ENCODE measurements at places on chromosomes 5 and 9. TPM values are rescaled to one million over a fixed set of nuclear protein-coding genes. Genes with fewer than 3 reads are reported as not detected.

Gene CBY3
- 0.35 TPM for total RNA-seq

Gene F2RL2
- total RNA-seq: not detected

Gene DNAJA1
- 159 TPM for total RNA-seq

DNA sequence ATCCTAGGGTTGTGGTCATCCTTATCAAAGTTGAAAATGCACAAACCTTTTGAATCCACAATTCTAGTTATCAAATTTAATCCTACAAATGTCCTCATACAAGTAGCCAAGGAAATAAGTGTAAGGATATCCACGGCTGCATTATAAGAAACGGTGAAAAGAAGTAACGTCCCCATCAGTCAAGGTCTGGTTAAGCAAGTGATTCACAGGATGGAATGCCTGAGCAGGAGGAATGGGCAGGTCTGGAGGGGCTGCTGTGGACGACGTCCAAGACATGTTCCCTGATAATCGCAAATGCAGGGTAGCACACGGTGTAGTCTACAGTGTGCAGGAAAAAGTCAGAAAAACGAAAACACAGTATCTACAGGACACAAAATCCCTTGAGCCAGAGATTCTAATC, 118.6 kb downstream of the ADAMTS2 start:
- no peak for DNase-seq
- no peaks in the 10 kb centered on the region for H3K27me3 ChIP-seq
- no peaks in the 10 kb centered on the region for H3K36me3 ChIP-seq
- H3K4me1 ChIP-seq: no peaks in the 10 kb centered on the region

All from activated CD4-positive, alpha-beta T cell treated with anti-CD3 and anti-CD28 coated beads, Interleukin-2, amount 10 ng/mL, durations not matched to agents 7 days and 5 days (primary cell).